A549 treated with GW870086 at 1 μM for 4 hours (cell line): ENCODE measurements at places on chromosomes 11 and 22. TPM values are rescaled to one million over a fixed set of nuclear protein-coding genes. Genes with fewer than 3 reads are reported as not detected.

The C11orf98 gene
- 128 to 151 TPM (median 135 TPM) in 5 replicates for total RNA-seq

The GGT1 gene
- 93.1 to 110 TPM (median 107 TPM) in 5 replicates for total RNA-seq

The MTA2 gene
- total RNA-seq = 82.9 to 91.9 TPM (median 87.9 TPM) in 5 replicates

The SMPD1 gene
- total RNA-seq = 9.0 to 9.9 TPM (median 9.2 TPM) in 5 replicates

The APBB1 gene
- total RNA-seq = 16.0 to 18.8 TPM (median 18.2 TPM) in 5 replicates

The GALR3 gene
- total RNA-seq = not detected in 5 replicates

The RAB36 gene
- 6.6 to 8.3 TPM (median 7.3 TPM) in 5 replicates for total RNA-seq

The CRYBB2 gene
- total RNA-seq = not detected in 5 replicates

The PLAAT2 gene
- total RNA-seq = 0.51 to 1.3 TPM (median 0.89 TPM) in 5 replicates

The APOA5 gene
- not detected in 5 replicates for total RNA-seq
